ENCODE measurements at places on chromosomes 2 and 18. TPM values are rescaled to one million over a fixed set of nuclear protein-coding genes. Genes with fewer than 3 reads are reported as not detected.

LCT gene
- total RNA-seq, result not detected

TGFA gene
- 3.7 TPM for total RNA-seq

DNA sequence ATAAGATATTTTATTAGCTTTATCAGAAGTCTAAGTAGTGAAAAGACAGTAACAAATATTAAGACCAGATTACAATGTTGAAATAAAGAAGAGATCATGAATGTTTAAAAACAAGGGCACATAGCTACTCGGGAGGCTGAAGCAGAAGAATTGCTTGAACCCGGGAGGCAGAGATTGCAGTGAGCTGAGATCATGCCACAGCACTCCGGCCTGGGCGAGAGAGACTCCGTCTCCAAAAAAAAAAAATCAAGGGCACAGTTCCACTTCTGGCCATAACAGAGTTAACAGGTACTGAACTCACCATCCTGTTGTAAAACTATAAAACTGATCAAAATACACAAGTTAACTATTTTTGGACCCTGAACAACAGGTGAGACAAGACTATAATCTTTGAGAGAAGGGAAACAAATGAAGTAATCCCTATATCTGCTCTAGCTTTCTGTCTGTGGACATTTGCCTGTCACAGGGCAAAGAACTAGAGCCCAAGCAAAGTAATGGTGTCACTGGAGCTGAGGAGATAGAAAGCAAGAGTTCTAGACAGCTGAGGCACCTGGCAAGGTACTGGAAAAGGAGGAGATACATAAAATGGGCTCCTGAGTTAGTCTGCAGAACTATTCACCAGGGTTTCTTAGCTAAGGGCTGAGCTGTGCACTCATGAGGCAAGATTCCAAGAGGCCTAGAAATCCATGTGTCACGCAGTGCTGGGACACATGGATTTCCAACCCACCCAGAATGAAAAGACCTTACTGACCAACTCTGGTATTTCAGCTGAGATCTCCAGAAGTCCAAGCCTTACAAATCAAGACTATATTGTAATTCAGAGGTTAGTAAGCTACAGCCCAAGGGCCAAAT is 15.2 kb downstream of the MMADHC start:
- H3K27me3 ChIP-seq, result no peaks in the 10 kb centered on the region
- H3K36me3 ChIP-seq, result no peaks in the 10 kb centered on the region
- H3K4me1 ChIP-seq, result no peaks in the 10 kb centered on the region
- H3K27ac ChIP-seq, result no peak overlapping the region
- no peak overlapping the region for H3K4me3 ChIP-seq

GRCh38 chr2:231410293-231411004 is 14.9 kb downstream of the B3GNT7 start:
- H3K4me3 ChIP-seq, result no peak overlapping the region
- H3K27me3 ChIP-seq, result no peaks in the 10 kb centered on the region
- H3K27ac ChIP-seq, result no peak overlapping the region
- no peaks in the 10 kb centered on the region for H3K4me1 ChIP-seq
- DNase-seq, result no peak
- no peaks in the 10 kb centered on the region for H3K36me3 ChIP-seq

DNA sequence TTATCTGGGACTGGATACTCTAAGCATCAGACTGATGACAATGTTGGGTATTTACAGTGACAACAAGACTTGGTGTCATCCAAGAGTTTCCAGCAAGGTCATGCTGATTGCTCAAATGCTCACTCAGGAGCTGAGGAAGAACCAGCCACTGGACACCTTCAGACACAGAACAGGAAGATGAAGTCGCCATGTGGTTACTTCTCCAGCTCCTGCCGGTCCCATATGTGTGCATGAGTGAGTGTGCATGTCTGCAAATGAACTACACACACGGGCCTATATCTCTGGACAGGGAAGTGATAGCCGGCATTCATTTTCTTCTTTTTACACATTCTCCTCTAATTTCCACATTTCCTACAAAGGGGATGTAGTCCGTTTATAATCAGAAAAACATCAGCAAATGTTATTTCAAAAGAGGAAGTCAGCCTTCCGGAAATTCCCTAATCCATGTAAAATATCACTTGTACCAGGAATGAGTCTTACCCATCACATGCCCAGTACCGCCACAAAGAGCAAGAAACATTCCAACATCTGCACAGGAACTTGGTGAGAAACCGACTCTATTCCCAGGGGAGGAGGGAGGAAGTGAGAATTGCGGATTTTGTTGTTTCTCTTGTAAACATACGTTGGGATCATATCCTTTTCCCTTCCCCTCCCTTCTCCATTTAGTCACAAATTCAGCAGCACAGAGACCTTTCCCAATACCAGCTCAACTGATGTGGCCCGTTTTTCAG is 10.8 kb downstream of the RFX8 start:
- no peaks in the 10 kb centered on the region for H3K36me3 ChIP-seq
- no peaks in the 10 kb centered on the region for H3K27me3 ChIP-seq
- peak; percentile 34 for DNase-seq
- H3K4me3 ChIP-seq, result no peak overlapping the region

SH3BP4 gene
- total RNA-seq, result 21.8 TPM

- no peaks in the 10 kb centered on the region for H3K36me3 ChIP-seq
- no peak overlapping the region for H3K27ac ChIP-seq
- H3K4me3 ChIP-seq, result no peak overlapping the region
- H3K4me1 ChIP-seq, result no peaks in the 10 kb centered on the region
- DNase-seq, result no peak
These were observed 392 bp downstream of the ST8SIA3 start for GRCh38 chr18:57352761-57353136.

PLCL1 gene
- 12.4 TPM for total RNA-seq

C2orf78 gene
- total RNA-seq, result not detected

CRYGD gene
- total RNA-seq, result not detected

DNA sequence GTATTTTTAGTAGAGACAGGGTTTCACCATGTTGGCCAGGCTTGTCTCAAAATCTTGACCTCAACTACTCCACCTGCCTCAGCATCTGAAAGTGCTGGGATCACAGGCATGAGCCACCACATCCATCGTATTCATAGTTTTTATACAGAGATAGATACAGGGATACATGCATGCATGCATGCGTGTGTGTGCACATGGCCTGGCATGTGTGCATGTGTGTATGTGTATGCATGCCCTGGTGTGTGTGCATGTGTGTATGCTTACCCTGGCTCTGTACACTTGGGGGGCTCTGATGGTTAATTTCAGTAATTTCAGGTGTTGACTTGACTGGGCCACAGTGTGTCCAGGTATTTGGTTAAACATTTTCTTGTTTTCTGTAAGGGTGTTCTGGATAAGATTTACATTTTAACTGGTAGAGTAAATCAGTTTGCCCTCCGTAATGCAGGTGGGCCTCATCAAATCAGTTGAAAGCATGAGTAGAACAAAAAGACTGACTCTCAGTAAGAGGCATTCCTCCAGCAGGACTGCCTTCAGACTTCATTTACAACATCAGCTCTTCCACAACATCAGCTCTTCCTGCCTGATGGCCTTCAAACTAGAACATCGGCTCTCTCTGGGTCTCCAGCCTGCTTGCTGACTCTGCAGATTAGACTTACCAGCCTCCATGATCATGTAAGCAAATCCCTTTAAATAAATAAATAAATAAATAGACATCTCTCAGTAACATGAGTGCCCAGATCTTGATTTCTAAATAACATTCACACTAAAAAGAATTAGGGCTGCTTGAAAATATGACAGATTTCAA is 30.8 kb downstream of the SESTD1 start:
- H3K4me3 ChIP-seq, result no peak overlapping the region
- no peaks in the 10 kb centered on the region for H3K4me1 ChIP-seq
- no peaks in the 10 kb centered on the region for H3K36me3 ChIP-seq
- H3K27ac ChIP-seq, result no peak overlapping the region

DNA sequence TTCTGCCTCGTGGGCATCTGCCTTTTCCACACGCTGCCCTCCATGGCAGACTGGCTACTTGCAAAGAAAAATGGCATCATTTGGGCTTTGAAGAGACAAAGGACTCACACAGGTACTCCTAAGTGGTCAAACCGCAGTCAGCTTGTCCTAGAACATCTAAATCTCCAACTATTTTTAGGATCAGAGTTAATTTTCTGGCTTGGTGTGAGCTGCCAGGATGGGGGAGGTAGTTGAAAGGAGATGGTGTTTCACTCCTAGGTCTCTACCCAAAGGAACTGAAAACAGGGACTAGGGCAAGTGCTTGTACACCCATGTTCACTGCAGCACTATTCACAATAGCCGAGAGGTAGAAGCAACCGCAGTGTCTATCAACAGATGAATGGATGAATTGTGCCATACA is 107.9 kb upstream of the ATL2 start:
- no peak for DNase-seq
- no peaks in the 10 kb centered on the region for H3K27me3 ChIP-seq
- H3K36me3 ChIP-seq, result no peaks in the 10 kb centered on the region
- no peaks in the 10 kb centered on the region for H3K4me1 ChIP-seq

GRCh38 chr2:83058683-83059082 is 1400.4 kb downstream of the SUCLG1 start:
- H3K27ac ChIP-seq, result no peak overlapping the region
- no peaks in the 10 kb centered on the region for H3K4me1 ChIP-seq
- H3K27me3 ChIP-seq, result no peaks in the 10 kb centered on the region
- DNase-seq, result no peak
- no peak overlapping the region for H3K4me3 ChIP-seq

DNA sequence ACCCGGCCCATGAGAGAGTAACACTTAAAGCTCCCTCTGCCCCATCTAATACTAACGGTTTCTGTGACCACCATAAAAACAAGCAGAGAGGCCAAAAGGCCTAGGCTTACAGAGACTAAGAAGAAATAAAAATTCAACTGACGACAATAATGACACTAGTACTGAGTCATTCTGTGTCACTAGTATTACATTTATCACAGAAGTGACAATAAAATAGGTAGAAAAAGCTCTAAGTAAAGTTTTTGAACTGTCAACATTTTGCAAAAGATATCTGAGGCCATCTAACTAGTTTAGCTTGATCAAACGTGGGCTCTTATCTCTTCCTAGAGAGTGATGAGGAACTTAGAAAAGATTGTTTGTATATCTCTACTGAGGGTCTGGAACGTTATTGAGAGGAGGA is 35.6 kb downstream of the AP1S3 start:
- H3K4me1 ChIP-seq, result no peaks in the 10 kb centered on the region
- no peak overlapping the region for H3K4me3 ChIP-seq
- no peaks in the 10 kb centered on the region for H3K36me3 ChIP-seq
- no peaks in the 10 kb centered on the region for H3K27me3 ChIP-seq
- H3K27ac ChIP-seq, result no peak overlapping the region

DNA sequence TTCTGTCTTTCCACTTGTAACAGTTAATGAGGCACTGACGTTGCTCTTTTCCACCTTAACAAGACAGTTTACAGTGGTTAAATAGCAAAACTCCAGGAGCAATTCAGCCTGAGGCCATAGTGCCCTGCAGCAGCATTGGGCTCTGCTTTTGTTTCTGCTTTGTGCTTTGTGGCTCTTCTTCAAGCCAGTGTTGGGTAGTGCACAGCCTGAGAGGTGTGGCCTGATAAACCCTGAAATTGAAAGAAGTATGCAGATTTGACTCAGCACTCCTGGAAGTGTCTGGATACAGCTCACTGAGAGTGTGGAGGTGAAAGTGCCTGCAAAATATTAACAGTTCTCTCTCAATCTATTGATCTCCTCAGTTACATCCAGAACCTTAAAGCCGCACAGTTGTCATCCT is 63.0 kb downstream of the STK25 start:
- H3K27ac ChIP-seq, result no peak overlapping the region
- no peak overlapping the region for H3K4me3 ChIP-seq
- no peak for DNase-seq
- H3K27me3 ChIP-seq, result no peaks in the 10 kb centered on the region
- H3K36me3 ChIP-seq, result no peaks in the 10 kb centered on the region
- no peaks in the 10 kb centered on the region for H3K4me1 ChIP-seq

DNA sequence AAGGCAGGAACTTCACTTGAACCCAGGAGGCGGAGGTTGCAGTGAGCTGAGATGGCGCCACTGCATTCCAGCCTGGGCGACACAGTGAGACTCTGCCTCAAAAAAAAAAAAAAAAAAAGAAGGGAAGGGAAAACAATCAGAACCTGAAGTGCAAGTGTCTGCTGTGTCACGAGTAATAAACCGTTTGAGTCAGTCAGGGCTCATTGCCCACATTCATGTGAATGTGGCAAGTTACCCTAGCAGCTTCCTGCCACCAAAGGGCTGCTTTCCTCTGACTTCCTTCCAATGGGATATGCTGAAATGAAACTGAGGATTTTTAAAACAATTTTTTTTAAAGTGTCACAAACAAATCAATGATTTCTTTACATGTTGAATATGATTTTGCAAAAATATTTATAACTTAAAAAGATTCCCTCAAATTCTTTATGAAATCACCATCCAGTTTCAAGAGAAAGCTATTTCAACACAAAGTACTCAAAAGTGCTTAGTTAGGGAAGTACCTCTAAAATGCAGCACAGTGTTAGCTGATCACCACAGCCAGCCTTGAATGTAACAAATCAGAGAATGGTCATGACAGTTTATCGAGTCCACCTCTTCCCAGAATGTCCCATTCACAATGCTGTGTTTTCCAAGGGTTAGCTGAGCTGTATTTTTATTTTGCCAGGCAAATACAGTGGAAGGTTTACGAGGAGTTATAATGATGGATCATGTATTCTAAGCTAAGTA is 36.4 kb downstream of the WDSUB1 start:
- peaks cover 2% of the 10 kb centered on the region for H3K4me1 ChIP-seq
- peak overlapping the region; percentile 68 for H3K27ac ChIP-seq
- no peaks in the 10 kb centered on the region for H3K36me3 ChIP-seq
- peak; percentile 28 for DNase-seq
- no peaks in the 10 kb centered on the region for H3K27me3 ChIP-seq
- H3K4me3 ChIP-seq, result no peak overlapping the region

- H3K36me3 ChIP-seq, result no peaks in the 10 kb centered on the region
- no peak for DNase-seq
- no peaks in the 10 kb centered on the region for H3K27me3 ChIP-seq
- no peaks in the 10 kb centered on the region for H3K4me1 ChIP-seq
- no peak overlapping the region for H3K4me3 ChIP-seq
- H3K27ac ChIP-seq, result peak overlapping the region; percentile 58
These were observed 18.2 kb downstream of the ADRA2B start for GRCh38 chr2:96097951-96098823.

GRCh38 chr2:190213441-190214335 is 105.9 kb downstream of the HIBCH start:
- no peaks in the 10 kb centered on the region for H3K36me3 ChIP-seq
- DNase-seq, result peak; percentile 31
- H3K4me1 ChIP-seq, result no peaks in the 10 kb centered on the region
- no peaks in the 10 kb centered on the region for H3K27me3 ChIP-seq

MMADHC gene
- 128 TPM for total RNA-seq

GRCh38 chr2:111927723-111928122 is 29.3 kb downstream of the MERTK start:
- H3K36me3 ChIP-seq, result no peaks in the 10 kb centered on the region
- no peak for DNase-seq
- no peaks in the 10 kb centered on the region for H3K27me3 ChIP-seq
- H3K27ac ChIP-seq, result no peak overlapping the region
- H3K4me1 ChIP-seq, result no peaks in the 10 kb centered on the region

DNA sequence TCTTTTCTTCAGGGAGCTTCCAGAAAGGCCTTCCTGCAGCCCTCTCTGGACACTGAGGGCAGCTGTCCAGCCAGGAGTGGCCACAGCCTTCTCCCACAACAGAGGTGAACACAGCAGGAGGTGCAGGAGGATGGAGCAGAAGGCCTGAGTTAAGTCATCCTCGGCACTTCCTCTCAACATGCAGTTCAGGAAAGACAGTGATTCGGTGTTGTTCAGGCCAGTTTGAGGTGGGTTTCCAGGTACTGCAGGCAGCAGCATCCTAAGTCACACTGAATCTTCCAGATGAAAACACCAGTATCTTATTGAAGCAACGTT is 225.3 kb upstream of the PXDN start:
- H3K4me3 ChIP-seq, result no peak overlapping the region
- H3K4me1 ChIP-seq, result no peaks in the 10 kb centered on the region
- no peak overlapping the region for H3K27ac ChIP-seq
- no peaks in the 10 kb centered on the region for H3K27me3 ChIP-seq
- DNase-seq, result no peak

GRCh38 chr2:24448797-24449196 is 42.3 kb upstream of the NCOA1 start:
- H3K27ac ChIP-seq, result no peak overlapping the region
- no peaks in the 10 kb centered on the region for H3K4me1 ChIP-seq
- DNase-seq, result no peak

All from uterus (tissue), 4 donors.